ENCODE measurements at places on chromosomes 1 and 21.

DNA sequence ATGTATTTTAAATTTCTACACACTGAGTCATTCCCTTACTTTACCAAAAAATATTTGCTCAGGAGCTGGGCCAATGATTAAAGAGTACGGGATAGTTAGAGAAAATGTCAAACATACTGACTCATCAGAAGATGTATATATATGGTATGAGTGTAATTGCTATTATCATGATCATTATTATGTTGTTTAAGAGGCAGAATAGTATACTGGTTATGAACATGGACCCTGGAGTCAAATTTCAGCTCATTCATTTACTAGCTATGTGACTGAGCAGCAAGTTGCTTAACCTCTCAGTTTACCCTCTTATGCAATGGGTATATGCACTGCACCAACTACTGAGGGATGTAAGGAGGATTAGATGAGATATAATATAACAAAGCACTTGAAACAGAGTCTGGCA lies 41.2 kb upstream of the USH2A start:
- DNase-seq = no peak

GRCh38 chr1:76759171-76759860 lies 108.0 kb upstream of the ST6GALNAC5 start:
- DNase-seq = no peak

DNA sequence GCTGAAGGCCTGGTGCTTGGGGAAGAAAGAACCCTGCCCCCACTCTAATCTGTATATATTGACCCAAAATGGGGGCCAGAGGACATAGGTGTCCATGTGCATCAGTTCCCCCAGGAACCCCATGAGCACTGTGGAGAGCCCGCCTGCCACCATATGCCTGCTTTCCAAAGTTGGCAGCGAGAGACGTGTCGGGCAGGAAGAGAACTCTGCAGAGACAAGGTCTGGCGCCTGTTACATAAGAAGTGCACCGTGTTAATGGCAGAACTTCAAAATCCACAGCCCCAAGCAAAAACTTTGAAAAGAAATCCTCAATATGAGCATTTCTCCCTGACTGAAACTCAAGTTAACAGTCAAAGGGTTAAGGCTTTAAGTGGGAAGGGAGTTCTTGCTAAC lies 8.0 kb downstream of the CTNNBIP1 start:
- DNase-seq = no peak

DNA sequence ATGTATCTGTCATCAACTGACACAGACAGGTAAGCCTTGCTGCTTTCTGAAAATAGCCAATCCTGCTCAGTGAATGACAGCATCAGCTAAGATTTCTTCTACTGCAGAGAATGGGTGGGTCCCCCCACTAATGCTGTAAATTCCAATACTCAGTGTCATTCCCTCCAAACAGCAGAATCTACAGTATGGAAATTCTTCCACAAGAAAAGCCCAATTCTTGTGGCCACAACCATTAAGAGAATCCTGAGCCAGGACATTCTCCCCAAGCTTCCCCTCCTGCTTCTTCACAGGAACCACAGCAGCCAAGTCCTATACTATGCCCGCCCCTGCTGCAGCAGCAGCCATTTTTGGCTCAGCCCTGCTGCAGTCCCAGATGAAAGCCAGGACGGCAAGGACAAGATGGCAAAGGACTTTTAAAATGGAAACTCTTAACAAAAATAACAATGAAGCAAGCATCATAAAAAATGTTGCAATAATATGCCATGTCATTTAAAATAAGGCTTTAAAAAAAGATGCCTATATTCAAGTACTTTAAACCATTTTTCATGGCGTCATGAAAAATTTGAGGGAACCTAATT lies 26.8 kb downstream of the EIF4G3 start:
- no peak for DNase-seq

GRCh38 chr1:197903196-197903514 lies 725 bp downstream of the C1orf53 start:
- no peak for DNase-seq

GRCh38 chr1:150532860-150533259 lies 16.3 kb upstream of the ADAMTSL4 start:
- DNase-seq = no peak

DNA sequence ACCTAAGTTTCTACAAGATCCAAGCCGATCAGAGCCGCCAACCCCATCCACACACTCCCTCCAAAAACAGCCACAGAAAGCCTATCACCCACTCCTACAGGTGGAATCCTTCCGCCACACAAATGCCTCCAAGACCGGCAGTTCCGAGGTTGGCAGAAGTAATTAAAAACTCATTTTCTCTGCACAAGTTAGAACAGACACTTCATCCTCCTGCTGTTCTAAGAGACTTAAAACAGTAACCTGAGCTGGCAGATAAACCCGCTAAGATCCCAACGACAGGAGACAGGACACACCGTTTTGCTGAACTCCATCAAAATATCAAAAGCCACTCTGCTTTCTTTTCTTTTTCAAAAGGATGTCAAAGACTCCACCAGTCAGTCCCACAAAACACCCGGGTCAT lies 2.8 kb downstream of the SSBP3 start:
- no peak for DNase-seq

DNA sequence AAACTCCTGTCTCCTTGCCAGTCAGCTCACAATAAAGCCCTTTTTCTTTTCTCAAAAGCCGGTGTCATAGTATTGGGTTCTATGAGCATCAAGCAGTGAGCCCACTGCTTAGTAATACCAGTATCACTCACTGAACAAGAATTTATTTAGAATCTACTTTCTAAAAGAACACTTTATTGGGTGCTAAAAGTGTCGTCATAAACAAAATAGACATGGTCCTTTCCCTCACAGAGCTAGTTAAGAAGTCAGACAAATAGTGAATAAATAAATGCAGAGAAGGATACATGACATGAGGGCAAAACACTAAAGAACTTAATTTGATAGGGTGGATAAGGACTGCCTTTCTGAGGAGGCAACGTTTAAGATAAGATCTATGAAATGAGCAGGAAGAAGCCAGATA lies 32.2 kb downstream of the EVI5 start:
- no peak for DNase-seq

DNA sequence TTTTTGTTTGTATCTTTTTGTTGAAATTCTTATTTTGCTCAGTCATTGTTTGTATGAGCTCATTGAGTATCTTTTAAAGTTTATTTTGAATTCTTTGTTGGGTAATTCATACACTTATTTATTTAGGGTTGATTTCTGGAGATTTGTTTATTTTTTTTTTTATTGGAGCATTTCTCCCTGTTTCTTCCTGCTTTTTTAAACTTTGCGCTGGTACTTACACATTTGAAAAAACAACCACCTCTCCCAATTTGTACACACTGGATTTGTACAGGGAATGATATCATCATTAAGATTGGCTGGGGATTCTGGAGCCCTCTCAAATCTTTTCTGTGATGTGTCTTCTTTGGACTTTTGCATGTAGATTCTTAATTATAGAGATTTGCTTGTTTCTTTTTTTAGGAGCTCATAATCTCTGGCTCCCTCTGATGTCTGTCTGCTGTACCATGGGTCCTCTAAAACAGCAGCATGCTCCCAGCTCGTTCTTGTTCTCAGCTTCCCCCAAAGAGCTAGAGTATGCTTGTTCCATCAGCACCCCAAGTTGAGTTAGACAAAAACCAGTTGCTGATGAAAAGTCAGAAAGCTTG lies 310.7 kb downstream of the DUSP10 start:
- DNase-seq = no peak

GRCh38 chr1:163307479-163308171 lies 14.1 kb upstream of the NUF2 start:
- DNase-seq = no peak

DNA sequence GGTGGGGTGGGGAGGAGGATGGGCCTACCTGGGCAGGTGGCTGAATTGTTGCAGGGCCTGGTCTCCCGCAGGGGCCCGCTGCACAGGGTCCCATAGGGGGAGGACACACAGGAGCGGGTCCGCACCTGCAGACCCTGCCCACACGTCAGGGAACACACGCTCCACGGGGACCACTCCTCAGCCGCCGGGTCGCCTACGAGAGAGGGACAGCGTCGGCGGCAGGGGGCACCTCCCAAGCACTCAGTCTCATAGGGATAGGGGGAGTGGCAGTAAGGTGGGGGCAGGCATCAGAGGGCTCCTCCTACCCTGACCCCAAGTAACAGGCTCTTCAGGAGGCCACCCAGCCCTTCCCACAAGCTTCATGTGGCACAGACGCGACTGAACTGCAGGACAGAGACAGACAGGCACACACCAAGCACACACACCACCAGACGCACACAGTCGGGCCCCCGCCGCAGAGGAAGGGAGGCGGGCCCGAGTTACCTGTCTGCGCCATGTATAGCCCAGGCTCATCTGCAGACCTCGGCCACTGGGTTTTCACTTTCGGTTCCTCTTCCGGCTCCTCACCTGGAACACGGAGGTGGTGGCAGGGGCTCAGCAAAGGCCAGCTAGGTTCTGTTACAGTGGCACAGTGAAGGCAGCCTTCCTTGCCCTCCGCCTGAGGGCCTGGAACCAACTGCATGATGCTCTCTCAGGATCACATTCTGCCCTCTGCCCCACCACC lies 19.8 kb downstream of the ADGRB2 start:
- no peak for DNase-seq

- no peak for DNase-seq
Measured at GRCh38 chr1:89842567-89843272, 21.9 kb downstream of the LRRC8D start.

GRCh38 chr1:25099343-25099951 lies 132.9 kb downstream of the SYF2 start:
- DNase-seq = no peak

DNA sequence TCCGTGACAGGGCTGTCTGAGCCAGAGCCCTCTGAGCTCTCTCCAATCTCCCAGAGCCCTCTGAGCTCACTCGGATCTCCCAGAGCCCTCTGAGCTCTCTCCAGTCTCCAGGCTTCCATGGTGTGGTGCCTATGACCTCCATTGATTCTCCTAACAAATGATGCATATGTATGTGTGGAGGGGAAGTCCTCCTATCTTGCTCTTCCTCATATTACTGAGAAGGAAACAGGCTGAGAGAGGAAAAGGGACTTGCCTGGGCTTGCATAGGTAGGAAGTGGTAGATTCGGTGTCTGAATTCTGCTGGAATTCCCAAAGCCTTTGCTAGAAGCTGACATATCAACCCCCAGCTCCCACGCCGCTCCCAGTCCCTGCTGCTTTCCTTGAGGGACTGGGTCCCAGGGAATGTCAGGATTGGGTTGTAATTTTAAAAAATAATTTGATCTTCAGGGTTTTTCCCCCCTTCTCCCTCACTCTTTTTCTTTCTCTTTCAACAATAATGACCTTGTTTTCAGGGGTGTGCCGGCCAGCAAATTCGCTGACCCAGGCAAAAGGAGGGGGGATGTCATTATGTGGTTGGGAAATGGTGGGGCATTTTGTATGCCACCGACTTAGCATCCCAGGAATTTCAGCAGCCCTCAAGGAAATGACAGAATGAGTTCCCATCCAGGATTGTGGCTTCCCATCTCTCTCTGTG lies 42.3 kb upstream of the RUNX3 start:
- no peak for DNase-seq

DNA sequence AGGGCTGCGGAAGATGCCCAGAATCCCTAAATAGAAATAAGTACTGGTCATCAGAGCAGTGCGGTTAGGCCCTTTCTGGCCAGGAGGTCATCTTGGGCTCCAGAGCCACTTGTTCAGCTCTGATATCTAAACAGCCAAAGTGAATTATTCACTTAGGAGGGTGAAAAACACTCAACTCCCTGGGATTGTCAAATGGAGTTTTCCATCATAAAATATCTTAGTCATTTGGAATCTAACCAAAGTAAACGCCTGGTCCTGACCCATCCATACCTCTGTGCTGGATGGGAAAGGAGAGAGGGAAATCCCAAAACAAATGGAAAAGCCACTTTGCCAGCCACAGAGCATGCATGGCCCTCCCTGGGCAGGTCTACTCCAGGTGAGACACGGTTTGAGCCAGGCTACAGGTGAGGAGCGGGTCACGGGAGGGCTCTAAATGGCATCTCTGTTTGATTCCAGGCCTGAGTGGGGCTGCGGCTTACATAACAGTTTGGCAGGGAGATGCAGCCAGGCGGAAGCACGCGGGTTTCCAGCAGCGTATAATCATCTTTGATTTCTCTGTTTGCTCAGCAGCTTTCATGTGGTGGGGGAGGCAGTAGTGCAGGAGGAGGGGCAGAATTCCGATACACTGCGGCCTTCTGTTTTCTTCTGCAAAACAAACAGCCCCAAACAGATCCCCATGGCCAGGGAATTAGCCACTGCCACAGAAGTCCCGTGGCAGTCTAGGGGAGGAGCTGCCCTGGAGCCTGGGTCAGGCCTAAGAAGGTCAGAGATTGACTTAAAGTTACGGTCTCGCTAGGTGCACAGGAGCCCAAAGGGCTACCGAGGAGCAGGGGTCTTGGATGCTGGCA lies 59.1 kb upstream of the ZNF648 start:
- DNase-seq = no peak

- DNase-seq = no peak
Measured at GRCh38 chr1:172500207-172500606, 32.7 kb upstream of the SUCO start.

GRCh38 chr1:20405893-20406604 lies 80.0 kb downstream of the CAMK2N1 start:
- DNase-seq = no peak

GRCh38 chr1:7940745-7941436 lies at the start of gene TNFRSF9:
Gene TNFRSF9 (minus strand): TSS chr1:7940839. CDS start chr1:7939994, 845 bp downstream.
- DNase-seq = peak; percentile 59

GRCh38 chr1:43359696-43360095 lies 915 bp downstream of the CDC20 start:
- DNase-seq = no peak

DNA sequence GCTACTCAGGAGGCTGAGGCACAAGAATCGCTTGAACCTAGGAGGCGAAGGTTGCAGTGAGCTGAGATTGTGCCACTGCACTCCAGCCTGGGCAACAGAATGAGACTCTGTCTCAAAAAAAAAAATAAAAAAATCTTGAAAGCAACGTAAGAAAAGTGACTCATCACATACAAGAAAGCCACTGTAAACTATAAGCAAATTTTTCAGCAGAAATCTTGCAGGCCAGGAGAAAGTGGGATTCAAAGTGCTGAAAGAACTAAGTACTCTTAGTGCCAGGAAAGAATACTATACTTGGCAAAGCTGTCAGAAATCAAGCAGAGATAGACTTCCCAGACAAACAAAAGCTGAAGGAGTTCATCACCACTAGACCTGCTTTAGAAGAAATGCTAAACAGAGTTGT lies 4.4 kb upstream of the HMGN1 start:
- DNase-seq = no peak

DNA sequence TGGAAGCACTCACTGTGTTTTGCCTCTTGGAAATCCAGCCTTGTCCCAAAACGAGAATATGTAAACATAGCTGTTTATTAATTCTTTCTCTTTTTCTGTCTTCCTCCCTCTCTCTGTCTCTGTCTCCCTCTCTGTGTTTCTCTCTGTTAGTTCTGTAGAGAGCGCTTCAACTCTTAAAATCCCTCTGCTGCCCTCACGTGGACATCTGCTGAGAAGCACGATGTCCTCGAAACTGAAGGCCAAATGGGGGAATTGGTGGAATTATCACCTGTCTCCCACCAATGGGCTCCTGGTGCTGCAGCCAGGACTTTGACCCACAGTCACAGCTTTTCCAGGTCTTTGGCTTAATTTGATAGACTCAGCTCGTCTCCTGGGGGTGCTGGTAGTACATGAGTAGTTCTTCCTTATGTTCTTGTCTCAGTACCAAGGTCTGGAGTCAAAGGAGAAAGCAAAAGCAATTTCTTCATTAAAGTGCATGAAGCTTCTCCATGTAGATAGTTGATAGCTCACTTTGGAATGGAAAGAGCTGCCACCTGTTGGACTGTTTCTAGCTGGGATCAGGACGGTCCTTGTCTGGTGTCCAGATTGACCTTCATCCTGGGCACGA lies 5.5 kb upstream of the GBP6 start:
- DNase-seq = peak; percentile 47

GRCh38 chr1:200665861-200666260 lies 3.8 kb downstream of the DDX59 start:
- no peak for DNase-seq
